ENCODE measurements at places on chromosomes 7 and 10.

- no peak for DNase-seq
These were observed 35.5 kb downstream of the CAV1 start for GRCh38 chr7:116560021-116560970.

GRCh38 chr10:122280156-122280555 lies 9.1 kb downstream of the BTBD16 start:
- DNase-seq: no peak

DNA sequence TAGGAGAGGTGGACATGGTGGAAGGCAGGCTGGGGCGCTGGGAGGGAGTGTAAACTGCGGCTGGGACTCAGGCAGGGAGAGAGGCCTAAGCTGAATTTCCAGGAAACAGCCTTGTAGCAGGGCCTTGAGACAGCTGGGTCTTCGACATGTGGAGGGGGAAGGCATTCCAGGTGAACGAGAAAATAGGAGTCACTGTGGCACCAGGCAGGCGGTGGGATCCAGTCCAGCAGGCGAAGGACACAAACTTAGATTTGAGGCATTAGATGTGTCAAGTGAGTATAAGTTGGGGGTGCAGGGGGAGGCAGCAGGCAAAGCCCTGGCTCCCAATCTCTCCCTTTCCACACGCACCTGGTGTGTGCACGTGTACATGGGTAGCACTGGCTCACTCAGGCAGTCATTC lies 105.3 kb downstream of the PTPN20 start:
- no peak for DNase-seq

DNA sequence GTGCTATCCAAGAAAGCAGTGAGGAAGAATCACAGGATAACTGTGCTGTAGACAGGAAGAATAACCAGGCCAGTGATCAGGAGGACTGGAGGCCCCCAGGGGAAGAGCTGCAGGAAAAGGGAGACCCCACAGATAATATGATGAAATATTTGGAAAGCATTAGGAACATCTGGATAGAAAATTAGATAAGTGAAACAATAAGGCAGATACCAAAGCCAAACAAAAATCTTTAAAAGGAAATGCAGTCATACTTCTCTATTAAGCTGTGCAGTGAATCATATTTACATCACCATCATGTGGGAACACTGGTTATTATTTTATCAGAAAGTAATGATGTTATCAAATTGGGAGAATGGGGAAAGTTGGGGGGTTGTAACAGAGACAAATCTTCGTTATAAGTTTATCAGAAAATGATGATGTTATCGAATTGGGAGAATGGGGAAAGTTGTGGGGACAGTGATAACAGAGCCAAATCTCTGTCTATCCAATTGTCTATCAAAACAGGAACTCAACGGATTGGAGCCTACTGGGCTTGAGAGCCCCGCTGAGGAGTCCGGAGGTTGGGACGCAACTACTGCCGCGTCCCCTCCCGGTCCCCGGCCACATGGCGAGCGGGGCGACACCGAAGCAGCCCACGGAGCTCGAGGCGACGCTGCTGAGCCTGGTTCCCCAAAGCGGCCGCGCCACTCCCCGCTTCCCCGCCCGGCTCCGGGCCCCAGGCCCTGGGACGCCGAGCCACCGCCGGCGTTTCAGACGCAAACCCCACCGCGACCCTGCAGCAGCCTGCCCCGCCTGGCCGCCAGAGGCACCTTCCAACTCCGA lies 14.0 kb upstream of the RALA start:
- no peak for DNase-seq

DNA sequence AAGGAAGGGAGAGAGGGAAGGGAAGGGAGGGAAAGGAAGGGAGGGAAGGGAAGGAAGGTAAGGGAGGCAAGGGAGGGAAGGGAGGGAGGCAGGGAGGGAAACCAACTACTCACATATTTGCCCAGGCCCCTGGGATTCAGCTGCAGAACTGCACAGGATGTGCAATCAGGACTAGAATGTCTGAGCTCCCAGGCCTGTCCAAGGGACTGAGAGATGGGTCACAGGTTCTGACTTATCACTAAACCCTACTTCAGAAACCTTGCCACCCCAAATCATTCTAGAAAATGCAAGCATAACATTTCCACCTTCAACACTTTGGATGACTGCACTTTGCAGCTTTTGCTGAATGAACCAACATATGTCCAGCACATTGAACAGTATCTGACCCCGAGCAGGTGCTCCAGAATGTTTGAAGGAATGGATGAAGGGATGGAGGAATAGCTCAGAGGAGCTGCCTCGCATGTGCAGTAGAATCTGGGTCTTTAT lies 245.3 kb downstream of the KCNMA1 start:
- DNase-seq: no peak

GRCh38 chr7:13028036-13028824 lies 340.8 kb downstream of the ARL4A start:
- no peak for DNase-seq

- DNase-seq: no peak
These were observed 205.2 kb upstream of the SVIL start for GRCh38 chr10:29839826-29840515.

All from transverse colon (tissue), 4 donors.